CD4-positive, alpha-beta T cell treated with Interleukin-17A for 1 hour (primary cell): ENCODE measurements at places on chromosomes 4 and X.

- no peak for DNase-seq
These were observed 11.2 kb upstream of the PRDX4 start for GRCh38 chrX:23656091-23656490.

DNA sequence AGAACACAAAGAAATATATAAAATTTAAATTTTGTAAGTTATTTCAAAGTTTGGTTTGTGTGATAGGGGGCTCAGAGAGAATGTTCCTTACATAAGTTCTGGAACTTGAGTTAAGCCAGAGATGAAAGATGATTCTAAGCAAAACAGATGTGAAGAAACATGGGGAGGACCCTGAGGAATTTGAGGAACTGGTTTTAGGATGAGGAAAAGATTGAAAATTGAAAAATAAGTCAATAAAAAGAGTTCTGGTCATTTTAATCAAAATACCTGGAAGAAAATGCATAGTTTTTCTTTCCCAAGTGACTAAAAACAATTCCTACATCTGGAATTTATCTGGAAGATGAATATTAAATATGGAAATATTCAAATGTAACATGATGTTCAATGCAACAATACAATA is 37.4 kb downstream of the HELQ start:
- no peak for DNase-seq

GRCh38 chr4:145904413-145905177 is 34.0 kb downstream of the ZNF827 start:
- DNase-seq, result no peak

DNA sequence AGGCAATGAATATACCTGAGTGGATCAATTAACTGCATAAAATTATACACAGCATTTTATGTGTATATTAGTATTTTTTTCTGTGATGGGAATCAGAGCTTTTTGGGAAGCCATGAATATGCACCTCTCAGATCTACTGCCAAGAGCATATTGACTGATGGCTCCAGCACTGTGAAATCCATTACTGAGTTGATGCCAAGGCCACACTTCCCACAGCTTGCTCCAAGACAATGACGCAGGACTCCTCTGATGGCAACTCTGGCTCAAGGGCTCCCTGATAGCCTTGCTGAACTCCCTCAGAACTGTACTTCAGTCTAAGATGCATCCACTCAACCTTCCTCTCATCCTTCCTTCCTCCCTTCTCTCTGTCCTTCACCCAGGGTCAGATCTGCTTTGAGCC is 82.7 kb downstream of the OTC start:
- DNase-seq, result no peak

GRCh38 chrX:24955372-24955930 is 60.3 kb downstream of the ARX start:
- DNase-seq, result no peak

GRCh38 chr4:139299536-139299935 is 1.8 kb upstream of the NAA15 start:
- no peak for DNase-seq

DNA sequence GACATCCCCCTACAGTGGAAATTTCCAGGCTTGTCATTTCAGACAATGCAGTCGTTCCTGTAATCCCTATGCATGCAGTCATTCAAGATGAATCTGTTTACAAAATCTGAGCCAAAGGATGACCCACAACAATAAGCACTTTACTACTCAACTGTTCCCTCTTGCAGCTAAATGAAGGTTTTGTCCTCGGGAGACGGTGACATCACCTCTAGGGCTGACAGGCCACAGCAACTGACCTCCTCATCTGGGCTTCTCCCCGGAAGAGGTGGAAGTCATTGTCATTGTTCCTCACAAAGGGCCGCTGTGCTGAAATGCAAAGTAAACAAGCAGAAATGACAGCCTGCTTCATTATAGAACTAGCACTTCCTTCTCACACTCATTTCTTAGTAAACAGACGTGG is 29.2 kb downstream of the CLRN2 start:
- DNase-seq, result no peak

DNA sequence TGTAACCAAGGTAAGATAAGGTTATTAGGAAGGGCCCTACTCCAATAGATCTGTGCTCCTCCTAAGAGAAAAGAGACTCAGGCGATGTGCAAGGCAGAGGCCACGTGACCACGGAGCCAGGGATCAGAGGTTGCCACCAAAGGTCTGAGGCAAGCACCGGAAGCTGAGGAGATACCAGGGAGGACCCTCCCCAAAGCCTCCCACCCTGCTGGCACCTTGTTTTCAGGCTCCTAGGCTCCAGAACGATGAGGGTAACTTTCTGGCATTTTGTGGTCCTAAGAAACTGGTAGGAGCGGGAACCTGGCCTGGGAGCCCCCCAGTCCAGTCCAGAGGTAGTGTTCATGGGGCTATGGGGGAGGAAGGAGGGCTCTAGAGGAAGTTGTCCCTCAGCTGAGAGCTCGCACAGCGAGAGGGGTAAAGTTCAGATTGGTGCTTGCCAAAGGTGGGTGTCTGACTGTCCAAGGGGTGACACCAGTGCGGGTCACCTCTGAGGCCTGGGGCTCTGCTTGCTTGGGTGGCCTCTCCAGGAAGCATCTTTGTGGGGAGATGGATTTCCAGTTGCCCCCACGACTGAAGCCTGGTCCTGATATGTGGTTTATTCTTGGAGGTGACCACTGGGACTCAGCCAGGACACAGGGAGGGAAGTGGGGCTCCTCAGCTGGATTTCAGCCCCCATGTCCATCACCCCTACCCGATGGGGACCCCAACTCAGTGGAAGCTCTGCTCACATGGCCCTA is 7.5 kb upstream of the LETM1 start:
- DNase-seq, result no peak

DNA sequence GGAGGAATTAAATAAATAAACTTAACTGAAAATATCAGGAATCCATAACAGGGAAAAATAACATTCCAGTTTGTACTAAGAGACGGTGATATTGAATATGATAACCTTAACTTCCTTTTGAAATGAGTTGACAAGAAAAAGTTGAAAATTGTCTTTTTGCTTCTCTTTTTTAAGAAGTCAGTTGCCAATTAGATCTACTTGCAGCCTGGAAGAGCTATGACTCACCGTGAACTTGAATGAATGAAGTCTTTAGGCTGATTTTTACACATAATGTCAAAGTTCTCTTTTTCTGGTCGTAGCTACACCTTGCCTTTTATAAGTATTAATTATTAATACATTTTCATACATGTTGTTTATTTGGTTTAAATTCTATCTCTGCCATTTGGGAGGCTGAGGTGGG is 94.4 kb upstream of the HPGD start:
- DNase-seq, result no peak

DNA sequence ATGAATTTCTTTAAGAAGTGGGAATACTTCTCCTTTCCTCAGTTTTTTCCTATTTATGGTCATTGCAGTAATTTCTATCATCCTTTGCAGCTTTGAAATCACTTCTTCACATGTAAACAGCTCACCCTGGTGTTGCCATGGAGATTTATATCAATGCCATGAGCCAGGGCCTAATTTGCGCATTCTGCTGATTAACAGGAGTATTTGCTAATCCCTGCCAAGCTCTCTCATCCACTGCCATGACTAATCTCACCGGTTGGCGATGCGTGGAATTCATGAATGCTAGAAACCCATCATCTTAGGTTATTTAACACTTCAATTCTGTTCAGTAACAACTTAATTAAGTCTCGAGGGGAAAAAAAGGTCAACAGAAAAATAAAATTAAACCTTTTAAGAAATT is 11.8 kb upstream of the FGF13 start:
- no peak for DNase-seq

DNA sequence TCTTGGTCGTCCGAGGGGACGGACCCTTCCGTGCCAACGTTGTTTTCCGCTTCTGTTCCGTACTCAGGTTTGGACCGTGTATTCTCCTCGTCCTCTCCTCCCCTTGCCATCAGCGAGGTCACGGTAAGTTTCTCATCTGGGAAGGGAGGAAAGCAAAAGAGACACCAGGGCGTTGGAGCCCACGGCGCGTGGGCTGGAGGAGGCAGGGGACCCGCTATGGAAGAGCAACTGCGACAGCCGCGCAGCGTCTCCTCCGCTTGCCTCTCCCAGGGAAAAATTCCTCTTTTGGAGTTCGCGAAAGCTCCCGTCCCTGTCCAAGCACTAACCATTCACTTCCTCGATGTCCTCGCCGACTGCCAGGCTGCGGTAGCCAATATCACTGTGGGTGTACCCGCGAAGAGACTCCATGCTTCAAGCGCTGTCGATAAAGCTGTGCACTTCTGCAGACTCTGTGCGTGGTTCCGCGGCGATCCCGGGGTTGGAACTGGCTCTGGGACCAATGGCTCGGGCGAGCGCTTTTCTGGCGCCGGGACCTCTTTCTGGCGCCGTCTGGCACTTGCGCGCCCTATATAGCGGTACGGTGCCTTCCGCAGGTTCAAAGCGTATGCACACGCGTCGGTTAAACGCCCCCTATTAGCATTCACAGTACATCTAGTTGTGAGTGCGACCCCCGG is at the start of gene ESX1:
Gene ESX1 (minus strand): TSS at position 492 of the 674 bp plus-strand sequence. CDS start 84 bp downstream, at position 408.
- no peak for DNase-seq

- DNase-seq, result peak; percentile 63
These were observed 43.2 kb downstream of the SLC9A6 start for GRCh38 chrX:136028383-136028984.

DNA sequence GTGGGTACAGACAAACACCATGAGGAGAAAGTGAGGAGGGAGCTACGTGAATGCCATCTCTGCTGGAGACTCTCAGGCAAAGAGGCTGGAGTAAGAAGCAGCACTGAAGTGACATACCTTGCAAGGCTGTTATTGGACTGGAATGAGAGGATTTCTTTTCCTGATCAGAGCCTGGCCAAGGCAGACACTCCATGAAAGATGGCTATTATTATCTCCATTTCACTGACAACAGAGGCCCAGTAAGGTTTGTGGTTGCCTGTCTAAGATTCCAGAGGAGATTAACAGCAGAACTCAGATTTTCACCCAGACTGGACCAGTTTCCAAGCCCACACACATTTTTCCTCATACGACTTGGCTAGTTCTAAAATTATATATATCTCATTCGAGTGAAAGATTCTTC is 162.0 kb upstream of the EOLA2 start:
- DNase-seq, result no peak

GRCh38 chr4:39166177-39166576 is 16.2 kb upstream of the WDR19 start:
- DNase-seq, result no peak

DNA sequence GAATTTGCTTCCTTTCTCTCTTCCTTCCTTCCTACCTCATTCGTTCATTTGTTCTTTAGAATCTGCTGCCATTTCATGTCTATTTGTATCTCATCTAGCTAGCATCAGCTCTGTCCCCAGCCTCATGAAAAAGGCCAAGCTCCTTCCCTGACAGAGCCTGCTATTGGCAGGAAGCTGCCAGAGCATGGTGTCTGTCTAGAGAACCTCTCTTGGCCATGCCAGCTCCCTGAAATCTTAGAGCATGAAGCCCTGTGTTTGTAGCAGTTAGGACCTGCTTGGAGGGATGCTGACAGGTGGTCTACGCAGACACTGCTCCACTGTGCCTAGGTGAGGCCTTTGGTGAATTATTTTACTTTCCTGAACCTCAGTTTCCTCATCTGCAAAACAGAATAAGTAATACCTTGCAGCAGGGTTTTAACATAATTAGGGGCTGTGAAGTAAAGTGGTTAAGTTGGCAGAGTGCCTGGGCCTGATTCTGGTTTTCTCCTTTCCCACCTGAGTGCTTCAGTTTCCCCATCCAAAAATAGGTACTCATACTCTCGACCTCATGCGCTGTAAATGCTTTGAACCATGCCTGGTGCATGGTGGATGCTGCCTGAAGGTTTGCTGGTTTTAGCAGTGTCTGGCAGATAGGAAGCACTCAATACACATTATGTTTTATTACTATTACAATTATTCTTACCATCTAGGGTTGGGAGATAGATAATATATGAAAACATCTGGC is 4.7 kb downstream of the PTTG2 start:
- no peak for DNase-seq

DNA sequence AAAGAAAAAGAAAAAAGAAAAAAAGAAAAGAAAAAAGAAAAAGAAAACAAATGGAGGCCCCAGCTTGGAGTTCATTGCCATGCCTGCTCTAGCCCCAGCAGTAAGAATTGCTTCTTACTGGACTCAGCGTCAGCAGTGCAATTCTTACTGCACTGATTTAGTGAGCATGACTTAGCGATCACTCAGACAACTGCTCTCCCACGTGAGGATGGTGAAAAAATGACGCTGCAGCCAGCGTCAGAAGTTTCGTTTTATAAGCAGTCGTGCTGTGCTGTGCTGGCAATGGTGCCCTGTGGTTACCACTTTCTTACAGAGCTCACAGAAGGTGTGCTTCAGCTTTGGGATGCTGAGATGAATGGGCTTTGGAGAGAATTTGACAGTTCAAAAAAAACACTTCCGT is 68.3 kb upstream of the DDX3X start:
- DNase-seq, result peak; percentile 41

GRCh38 chrX:118164138-118164537 is 47.5 kb upstream of the KLHL13 start:
- DNase-seq, result no peak

GRCh38 chr4:39732728-39733127 is 34.8 kb downstream of the UBE2K start:
- DNase-seq, result no peak

DNA sequence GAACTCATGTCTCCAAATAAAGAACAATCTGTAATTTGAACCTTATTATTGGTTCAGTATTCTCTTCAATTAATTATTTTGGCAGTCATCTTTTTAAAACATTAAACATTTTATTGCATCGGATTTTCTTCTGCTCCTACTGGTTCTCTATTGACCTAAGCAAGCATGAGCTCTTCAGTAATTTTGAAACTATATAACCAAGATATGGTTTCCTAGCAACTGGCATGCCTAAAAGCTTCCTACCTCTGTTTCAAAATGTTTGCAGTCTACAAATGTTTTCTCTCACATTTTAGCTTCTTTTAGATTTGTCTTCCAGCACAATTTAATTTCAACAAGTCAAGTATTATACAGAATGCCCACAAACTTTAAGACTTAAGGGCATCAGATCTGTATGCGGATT is 371.3 kb downstream of the GPM6A start:
- no peak for DNase-seq

DNA sequence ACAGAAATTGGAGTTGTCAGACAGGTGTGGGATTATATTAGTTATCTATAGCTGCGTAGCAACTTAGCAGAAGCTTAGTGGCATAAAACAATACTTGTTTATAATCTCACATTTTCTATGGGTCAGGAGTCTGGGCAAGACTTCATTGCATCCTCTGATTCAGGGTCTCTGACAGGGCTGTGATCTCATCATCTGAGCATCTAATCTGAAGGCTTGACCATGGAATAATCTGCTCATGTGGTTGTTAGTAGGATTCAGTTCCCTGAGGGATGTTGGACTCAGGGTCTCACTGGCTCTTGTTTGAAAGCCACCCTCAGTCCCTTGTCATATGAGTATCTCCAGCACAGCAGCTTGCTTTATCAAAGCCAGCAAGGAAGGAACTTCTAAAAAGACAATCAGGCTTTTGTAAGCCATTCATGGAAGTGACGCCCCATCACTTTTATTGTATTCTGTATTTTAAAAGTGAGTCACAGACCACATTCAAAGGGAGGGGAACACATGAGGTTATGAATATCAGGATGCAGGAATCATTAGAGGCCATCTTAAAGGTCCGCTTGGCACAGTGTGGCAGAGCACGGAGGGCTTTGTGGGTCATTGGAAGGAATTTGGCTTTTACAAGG is 37.2 kb upstream of the FAM9B start:
- no peak for DNase-seq

GRCh38 chrX:49249071-49249470 is 13.8 kb downstream of the CCDC22 start:
- no peak for DNase-seq
